ENCODE measurements at places on chromosomes 12 and 14.

DNA sequence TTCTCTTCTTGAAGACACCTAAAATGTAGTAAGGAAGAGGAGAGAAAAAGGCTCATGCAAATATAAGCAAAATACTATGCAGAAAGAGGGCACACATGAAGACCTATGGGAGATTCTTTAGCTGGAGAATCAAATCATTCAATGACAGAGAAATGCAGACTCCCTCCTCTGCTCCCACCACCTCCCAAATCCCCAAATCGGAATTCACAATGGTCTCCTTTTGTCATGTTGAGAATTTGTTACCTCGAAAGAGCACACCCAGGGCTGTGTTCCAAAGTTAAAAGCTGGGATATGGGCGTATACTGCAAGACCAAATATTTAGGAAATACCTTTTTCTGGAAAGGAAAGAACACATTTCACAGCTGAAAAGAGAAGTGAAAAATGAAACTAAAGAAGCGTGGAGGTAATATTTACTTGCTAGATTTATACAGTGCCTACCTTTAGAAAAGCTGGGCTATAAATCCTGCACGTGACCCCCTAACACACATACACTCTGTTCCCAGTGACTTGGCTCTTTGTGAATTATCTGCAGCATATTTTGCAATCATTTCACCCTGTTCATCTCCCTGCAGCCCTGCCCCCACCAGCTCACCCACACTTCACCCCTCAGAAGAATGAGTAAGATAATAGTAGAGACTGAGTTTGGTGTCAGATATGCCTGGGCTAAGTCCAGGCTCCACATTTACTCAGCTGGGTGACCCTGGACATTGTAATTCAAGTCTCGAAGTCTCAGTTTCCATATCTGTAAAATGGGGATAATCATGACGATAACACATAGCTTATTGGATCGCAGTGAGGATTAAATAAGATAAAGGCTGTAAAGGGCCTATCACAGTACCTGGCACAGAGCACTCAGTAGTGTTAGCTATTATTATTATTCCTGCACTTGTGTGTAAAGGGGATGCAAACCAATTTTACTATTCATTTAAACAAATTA, 2.9 kb upstream of the CACNA1C start:
- no peak for DNase-seq

DNA sequence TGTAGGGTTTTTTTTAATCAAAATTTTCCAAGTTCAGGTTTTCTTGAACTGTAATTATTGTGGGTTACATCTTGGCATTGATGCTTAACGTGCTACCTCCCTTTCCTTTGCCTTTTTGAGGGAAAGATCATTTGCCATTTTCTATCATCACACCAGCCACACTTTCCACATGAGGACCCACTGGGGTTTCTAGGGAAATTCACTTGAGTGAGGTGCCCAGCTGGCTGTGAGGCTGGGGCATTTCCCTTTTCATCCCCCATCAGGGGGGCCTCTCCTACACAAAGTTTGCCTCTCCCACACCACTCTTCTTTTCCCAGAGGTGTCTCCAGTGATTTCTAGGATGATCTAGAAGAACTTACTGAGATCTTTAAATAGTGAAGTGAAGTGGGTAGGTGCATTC, 335.7 kb downstream of the BMP4 start:
- no peak for DNase-seq

DNA sequence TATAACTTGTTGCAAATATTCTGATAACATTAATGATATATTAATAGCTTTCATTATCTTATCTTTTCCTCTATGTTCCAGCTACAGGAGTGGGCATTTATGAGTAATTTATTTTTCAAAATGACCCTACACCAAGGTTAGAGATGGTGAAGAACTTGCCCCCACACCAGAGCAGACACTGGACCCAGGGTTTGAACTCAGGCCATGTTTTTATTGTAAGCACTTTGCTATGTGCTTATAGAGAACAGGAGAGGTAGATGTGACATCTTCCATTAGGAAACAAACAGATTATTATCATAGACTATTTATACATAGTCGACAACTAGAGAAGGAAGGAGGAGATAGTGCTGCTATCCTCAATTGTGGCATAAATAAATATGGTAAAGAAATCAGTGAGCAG, 265.2 kb downstream of the EGLN3 start:
- no peak for DNase-seq

- no peak for DNase-seq
Observed at GRCh38 chr12:77682488-77682887, 148.2 kb upstream of the NAV3 start.

DNA sequence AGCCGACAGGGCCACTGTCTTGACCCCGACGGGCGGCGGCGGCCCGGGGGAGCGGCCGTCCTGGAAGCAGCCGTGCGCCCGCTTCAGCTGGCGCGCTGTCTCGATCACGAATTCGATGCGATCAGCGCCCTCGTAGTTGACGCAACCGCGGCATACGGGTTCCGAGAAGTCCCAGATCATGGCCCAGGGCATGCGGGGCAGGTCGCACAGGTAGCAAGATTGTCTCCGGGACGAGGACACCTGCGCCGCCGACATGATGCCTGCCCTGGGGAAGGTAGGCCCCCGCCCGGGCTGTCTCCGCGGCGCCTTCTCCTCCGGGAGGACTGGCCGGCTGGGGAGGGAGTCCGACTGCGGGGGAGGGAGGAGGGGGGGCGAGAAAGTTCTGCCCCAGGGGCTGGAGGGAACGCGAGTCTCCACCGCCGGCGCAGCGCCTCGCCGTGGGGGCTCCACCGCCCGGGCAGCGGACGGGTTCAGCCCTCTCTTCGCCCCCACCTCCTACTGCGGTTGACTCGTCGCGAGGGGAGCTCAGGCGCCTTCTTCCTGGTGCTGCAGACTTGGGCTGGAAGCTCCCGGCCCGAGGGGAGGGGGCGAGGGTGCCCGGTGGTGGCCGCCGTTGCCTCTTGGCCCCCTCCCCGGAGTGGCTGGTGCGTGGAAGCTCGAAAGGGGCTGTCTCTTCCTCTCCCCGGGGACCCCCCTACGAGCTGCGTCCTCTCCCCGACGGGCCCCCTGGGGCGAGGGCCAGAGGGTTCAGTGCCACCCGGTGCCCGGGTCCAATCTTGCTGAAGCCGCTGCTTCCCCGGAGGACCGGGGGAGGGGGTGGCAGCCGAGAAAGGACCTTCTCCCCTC, 747 bp downstream of the IRF2BPL start:
- DNase-seq, result no peak

DNA sequence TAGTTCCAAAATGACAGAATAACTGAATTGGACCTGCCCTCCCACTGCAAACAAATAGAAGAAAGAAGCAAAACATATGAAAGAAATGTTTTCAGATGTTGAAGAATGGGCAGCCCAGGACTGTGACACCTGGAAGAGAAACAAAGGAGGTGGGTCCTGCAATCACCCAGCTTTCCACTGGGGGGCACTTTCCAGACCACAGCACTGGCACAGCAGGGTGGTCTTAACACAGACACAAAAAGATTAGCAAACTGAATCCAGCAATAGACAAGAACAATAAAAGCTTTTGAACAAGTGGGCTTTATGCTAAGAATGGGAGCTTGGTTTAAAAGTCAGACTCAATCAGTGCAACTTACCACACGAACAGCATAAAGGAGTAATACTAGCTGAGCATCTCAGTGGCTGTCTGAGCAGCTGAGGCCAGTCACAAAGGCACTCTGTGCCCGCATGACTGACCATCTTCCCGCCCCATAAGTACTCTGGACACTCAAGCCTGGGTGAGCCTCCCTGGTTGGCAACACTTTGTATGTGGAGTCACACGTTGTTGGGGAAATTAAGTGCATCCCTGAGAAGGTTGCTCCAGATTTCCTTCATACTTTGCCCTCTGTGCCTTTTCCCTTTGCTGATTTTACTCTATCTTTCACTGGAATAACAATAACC, 27.7 kb downstream of the JKAMP start:
- DNase-seq, result no peak

DNA sequence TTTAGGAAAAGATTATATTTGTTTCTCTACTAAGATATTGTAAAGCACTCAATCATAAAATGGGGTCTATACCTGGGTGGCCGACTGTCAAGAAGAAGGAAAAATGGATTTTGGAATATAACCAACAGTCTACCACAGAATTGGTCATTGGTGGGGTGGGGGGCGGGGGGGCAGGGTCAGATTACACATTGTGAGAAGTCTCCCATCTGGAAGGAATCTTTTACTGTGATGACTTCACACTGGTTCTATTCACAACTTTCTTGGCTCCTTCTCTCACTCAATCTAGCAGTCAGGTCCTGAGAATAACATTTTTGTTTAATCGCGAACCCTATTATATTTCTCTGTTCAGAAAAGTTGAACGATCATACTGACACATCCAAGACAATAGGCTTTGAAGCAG, 8.7 kb upstream of the CLEC4E start:
- no peak for DNase-seq

DNA sequence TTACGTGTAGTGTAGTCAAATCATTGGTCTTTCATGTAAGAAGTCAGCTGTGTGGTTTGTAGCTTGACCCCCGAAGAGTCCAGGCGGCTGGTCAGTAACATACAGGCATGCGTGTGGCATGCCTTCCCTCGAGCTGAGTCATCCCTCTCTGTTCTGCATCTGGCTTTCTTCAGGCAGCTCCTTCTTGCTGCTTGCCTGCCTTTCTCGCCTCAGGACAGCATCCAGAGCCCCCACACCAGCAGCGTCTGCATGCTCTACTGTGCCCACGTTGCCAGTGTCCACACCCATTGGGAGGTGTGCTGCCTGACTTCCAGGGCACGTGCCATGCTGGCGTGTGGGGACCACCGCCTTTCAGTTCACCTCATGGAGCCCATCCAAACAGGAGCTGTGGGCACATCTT, 96.8 kb downstream of the EP400 start:
- no peak for DNase-seq

GRCh38 chr12:51262758-51263177, 7.4 kb downstream of the SMAGP start:
- DNase-seq, result no peak

DNA sequence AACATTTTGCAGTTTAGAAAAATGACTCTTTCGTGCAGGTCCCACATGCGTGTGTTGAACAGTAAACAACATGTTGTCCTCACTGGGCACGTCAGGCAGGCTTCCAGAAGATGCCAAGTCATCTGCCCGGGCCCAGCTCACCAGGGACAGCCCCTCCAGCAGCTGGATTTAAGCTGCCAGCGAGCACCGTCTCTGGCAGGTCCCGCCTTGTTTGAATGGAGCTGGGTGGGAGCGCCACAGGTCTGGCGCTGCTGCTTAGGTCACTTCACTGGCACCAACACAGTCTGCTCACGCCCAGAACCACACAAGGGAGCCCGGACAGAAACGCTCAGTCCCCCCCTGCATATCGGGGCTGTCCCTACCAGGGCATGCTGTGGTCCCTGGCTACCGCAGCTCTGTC, 33.1 kb upstream of the MMP17 start:
- DNase-seq, result no peak

DNA sequence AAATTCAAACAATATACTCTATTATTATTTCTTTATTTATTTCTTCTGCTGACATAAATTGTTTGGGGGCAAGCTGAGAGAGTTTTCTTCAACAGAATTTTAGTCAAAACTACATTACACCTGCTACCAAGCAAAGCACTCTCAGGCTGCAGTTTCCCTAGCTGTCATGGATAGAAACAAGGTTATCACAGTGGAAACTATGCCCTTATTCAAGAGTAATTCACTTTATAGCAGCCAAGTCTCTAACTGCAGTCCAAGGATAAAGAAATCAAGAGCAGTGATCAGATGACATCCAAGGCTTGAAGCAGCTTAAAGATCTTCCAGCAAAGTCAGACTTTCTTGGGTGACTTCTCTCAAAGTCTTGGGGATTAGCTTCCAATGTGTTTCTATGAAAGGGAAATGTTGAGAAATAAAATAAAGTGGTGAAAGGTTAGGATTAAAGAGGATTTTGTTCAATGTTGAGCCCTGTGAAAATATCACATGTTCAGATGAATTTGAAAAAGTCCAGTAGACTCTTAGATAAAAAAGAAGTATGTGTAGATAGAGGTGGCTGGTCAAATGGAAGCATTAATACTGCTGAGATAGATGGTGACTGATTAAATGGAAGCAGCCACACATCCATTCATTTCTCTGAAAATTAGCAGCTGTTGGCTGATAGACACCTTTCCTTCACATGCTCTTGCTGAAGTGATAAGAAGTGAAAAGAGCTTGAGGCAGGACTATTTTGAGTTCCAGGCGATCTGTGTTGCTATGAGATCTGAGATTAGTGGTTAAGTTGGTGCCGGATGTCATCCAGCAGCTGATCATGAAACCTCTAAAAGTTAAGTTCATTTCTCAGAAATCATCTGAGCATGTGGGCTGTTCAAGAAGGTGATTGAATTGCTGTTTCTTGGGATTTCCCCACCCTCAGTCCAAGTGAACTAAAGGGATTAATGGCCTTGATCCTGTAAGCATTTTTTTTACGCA, 257.8 kb upstream of the BTG1 start:
- DNase-seq, result no peak

GRCh38 chr14:39722547-39723273, 290.5 kb upstream of the FBXO33 start:
- no peak for DNase-seq

GRCh38 chr12:127886827-127887226, 380.1 kb upstream of the TMEM132C start:
- no peak for DNase-seq

DNA sequence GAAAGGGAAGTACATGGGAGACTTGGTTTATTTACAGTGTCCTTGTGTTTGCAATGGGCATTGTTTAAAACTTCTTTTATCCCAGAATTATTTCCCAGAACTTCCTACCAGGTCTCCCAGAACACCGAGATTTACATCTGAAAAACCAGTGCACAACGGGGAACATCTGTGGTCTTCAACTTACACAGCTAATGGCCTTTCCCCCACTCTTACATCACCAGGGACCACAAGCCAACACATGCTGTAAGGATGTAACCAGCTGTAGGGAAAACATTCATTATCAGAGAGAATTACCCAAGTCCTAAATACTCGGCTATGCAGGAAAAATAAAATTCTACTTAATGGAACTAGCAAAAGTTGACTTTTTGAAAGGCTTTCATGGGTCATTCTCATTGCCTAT, 267.6 kb downstream of the DUSP6 start:
- DNase-seq, result no peak

DNA sequence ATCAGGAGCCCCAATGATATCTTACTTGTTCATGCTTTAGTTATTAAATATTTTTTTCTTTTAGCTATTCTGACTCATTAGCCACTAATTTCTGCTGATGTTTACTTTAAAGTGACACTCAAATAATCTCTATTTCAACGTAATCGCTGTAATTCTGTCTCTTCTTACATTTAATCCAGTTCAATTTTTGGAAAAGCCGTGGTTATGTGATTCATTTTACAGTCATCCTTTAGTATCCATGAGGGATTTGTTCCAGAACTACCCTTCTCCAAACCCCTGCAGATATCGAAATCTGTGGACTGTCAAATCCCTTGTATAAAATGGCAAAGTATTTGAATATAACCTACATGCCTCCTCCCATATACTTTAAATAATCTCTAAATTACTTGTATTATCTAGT, 1103.4 kb downstream of the LRFN5 start:
- no peak for DNase-seq

GRCh38 chr12:118946256-118946655, 35.1 kb upstream of the SRRM4 start:
- no peak for DNase-seq

DNA sequence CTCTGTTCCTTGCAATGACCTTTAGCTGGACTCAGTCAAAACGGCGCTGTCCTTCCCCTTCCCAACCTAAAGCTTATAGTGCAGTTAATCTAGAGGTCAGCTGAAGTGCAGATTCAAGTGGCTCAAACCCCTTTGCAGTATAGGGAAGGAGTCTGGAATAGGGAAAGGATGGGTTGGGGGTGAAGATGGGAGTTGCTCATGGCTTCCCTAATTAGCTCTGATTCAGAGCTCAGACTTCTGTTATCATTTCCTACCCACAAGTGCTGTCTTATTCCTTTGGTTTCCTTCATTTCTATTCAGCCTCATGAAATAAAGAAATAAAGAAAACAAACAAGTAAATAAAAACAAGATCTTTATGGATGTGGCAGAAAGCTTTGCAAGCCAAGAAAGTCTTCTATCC, 264.0 kb upstream of the HMGA2 start:
- DNase-seq, result no peak

Measured in cortex of kidney (tissue), 1 donor.